Hematopoietic multipotent progenitor cell treated with erythropoietin and hydrocortisone succinate and interleukin-3 and kit ligand, for 17 days (in vitro differentiated cells): ENCODE measurements at places on chromosomes 11 and 22.

DNA sequence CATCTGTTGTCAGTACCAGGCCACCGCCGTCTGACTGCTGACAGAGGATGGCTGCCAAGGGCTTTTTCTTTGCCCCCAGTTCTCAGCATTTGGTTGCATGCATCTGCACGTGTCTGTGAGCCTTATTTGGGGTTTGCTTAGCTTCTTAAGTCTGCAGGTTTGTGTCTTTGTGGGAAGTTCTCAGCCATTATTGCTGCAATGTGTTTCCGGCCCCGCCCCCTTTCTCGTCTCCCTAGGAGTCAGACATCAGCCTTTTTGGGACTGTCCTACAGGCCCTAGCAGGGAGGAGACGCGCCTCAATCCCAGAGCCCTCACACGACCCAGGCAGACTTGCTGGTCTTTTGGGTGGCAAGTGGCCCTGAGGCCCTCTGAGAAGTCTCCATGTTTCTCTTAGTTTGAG lies 8.0 kb downstream of the MOB2 start:
- DNase-seq, result no peak

GRCh38 chr11:27246925-27247324 lies 116.1 kb downstream of the CCDC34 start:
- DNase-seq, result no peak

GRCh38 chr11:1706634-1707400 lies 9.8 kb downstream of the KRTAP5-6 start:
- peak; percentile 37 for DNase-seq

DNA sequence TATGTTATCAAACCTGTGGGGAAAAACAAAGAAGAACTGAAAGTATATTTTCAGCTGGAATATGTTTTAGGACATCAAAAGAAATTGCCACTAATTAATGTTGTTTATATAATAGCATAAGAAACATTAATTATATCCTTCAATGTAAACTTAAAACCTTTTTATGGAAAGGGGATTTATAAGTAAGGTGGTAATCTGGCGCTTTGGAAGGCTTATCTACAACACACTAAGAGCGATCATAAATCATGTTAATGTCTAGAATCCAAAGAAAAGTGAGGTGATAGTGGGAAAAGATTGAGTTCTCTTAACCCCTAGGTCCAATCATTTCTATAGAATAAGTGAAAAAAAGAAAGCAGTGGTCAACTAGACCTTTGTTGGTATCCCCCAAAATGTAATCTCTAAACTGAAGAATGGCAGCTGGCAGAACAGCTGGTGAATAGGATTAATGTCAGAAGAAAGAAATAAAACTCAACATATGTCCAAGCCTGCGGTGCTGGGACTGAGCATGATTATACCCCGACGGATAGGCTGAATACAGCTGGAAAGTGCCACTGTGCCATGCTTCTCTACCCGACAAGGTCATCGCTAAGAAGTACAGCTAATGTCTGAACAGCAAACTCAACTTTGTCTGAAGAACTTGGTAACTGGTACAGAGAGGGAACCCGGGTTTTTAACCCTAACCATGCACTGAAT lies 64.0 kb downstream of the SOX6 start:
- DNase-seq, result no peak

- DNase-seq, result no peak
Measured at GRCh38 chr11:129652835-129653234, 162.8 kb upstream of the TMEM45B start.

DNA sequence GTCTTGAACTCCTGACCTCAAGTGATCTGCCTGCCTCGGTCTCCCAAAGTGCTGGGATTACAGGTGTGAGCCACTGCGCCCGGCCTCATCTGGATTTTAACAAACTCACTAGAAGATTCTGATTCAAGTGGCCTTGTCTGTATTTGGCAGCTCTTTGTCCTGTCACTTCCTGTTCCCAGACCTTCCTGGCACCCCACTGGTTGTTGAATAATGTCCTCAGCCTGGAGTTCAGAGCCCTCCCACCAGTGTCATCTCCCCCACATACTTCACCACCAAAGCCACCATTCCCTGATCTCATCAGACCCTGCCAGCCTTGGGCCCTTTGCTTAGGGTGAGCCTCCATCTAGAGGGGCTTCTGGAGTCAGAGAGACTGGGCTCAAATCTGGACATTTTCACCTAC lies 3.3 kb downstream of the PELI3 start:
- DNase-seq, result no peak

DNA sequence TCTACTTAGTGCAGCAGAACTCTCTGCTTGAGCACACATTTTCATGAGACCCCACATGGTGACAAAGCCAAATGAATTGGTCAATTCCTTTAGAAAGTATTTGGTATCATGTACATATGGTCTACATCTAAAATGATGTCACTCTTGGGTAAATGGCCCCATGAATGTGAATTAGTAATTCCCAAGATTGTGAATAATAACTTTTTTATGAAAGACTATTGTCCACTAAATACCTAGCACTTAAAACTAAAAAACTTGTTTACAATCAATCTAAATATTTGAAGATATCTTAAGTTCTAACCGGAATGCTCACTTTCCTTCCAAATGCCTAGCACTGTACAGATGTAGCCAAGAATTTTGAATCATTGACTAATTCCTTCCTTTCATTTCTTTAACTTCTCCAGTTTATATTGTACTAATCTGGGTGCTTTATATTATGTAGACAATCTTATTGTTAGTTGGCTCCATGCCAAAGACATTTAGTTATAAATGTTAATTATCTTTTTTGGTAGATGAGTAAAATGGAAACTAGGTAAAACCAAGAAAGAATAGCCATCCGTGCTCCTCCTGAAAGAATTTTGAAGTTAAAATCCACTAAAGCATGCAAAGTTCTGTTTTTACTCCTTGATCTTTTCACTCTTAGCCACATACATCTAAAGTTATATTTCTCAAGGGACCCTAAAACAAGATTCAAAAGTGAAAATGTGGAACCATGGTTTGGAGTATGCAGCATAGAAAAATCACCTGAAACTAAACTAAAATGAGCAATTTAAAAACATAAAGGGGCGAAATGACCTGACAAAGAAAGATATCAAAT lies 145.0 kb upstream of the ARHGAP20 start:
- DNase-seq, result no peak

GRCh38 chr11:127255209-127255608 lies 254.6 kb upstream of the KIRREL3 start:
- no peak for DNase-seq

DNA sequence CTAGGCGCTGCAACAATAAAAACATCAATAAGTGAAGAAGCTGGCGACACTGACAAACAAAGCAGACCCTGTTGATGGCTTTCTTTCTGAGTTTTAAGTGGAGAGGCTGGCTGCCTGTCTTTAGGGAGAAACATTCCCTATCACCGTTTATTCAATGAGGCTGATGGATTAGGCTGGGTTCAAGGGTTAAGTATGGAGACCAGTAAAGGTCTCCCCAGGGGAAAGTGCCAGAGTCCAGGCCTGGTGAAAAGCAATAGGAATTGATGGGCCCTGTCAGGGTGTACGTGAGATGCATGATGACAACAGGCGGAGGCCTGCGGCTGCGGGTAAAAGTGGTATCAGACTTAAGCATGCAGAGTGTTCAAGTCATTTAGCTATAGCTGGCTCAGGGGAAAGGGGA lies 102.6 kb downstream of the ALX4 start:
- no peak for DNase-seq

DNA sequence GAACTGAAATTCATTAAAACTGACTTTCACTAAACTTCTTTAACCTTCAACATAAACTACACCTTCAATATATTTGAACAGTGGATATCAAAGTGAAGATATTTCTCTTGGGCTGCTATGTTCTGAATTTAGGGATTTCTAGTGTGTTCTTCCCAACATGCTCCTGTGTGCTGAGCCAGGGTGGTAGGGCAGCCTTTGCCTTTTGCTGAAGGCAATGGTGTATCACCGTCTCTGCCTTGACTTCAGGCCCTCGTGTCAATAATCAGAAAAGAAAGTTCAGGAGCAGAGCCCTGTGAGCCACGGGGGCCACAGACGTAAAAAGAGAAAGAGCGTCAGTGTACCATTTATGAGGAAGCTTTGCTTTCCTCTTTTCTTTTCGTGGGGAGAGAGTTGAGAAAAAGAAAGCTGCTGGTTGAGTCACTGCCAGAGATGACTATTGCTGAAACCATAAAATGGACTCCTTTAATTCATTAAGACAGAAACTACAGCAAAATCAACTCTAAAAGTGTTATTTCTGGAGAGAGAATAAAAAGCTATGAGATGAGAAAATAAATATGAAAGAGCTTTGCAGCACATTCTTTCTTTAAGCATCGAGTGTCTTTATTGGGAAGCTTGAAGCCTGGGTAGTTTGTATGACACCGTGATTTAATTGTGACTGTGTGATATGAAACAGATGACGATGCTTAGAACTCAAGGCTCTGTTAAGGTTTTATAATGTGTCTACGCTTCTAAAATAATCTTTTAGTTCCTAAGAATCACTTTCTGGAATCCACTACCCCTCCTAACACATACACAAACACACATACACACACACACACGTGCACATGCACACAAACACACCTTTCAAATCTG lies 271.8 kb upstream of the MTNR1B start:
- DNase-seq, result no peak

- no peak for DNase-seq
Measured at GRCh38 chr11:123460012-123460700, 30.1 kb downstream of the GRAMD1B start.

- DNase-seq, result no peak
Measured at GRCh38 chr11:21465203-21465602, 727.7 kb upstream of the ANO5 start.

DNA sequence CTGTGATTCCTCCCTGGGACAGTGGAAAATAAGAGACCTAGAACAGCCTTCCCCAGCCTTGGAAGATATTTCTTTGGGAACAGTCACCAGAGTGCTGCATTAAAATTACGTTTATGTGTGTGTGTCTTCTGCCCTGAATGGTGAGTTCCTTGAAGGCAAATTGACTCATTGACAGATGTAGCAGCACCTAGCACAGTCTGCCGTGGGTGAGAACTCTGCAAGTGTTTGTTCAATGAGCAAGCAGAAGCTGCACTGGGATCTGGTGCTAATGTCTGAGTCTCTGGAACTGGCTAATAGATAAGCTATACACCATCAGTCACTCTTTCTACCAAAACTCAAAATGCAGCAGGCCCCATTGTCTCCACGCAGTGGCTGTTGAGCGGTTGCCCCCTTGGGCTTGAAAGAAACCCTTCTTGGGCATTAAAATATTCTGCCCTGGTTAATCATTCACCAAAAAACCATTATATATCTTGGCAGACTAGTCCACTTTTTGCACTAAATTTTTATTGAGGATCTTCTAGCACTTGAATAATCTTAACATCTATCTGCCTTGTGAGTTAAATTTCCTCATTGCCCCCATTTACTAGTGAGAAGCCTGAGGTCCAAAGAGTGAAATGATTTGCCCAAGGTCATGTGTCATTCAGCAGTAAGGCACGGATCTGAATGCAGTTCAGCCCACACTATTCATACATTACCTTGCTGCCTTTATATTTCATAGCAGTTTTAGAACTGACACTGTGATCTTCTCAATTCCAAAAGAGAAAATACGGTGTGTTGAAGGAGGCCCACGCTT lies 87.8 kb upstream of the GALNT18 start:
- no peak for DNase-seq

DNA sequence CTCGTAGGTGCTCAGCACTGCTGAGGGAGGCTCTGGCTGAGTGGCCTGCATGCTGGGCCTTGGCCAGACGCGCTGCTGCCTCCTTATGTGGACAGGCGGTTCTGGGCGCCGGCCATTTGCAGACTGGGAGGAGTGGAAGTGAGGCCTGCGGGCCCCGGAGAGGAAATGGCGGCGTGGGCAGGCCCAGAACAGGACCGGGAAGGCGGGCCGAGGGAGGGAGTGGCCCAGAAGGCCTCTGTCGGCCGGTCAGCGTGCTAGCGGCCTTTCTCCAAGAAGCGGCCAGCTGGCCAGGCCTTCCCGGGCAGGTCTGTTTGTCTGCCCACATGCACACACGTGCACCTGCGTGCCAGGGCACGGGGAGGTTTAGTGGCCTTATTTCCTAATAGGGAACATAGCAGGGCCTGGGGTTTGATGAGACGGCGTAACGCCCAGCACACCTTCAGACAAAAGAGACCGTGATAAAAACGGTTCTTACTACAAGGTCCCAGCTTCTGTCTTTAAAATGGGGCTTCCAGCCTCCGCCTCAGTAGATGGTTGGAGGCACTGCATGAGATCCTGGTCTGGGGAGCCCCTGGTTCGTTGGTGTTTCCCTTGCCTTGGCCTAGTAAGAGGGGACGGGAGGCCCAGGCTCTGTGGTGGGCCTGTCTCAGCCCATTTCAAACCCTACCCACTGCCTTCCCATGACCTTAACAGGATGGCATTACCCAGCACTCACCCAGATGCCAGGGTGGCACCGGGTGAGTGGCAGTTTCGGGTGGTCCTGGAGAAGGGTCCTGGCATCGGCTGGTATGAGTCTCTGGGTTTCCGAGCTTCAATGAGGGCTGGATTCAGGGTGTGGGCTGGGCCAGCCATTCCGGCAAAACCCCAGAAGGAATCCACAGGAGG lies 65.1 kb upstream of the PPARA start:
- DNase-seq, result no peak

DNA sequence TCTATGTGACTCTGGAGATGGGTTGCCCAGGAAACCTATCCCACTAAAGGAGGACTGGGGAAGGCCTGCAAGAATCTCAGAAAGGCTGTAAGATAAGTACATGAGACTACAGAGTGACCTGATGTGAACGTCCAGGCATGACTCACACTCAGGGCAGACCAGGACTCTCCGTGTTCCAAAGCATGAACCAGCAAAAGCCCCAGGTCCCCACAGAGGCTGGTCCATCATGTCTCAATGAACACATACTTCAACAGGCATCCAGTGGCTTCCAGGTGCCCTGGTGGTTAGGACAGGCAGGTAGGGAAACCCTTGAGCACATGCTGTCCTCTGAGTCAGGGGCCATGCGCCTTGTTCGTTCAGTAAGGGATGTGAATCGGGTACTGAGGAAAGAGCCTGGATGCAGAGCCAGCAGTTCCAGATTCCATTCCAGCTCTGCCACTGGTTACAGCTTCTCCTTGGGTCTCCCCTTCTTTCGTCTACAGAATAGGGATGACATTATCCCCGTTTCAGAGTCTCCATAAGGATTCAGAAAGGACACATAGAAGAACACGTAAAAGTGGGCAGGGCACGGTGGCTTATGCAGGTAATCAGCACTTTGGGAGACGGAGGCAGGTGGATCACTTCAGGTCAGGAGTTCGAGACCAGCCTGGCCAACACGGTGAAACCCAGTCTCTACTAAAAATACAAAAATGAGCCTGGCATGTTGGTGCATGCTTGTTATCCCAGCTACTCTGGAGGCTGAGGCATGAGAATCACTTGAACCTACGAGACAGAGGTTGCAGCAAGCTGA lies 129.0 kb upstream of the TEAD1 start:
- DNase-seq, result no peak

GRCh38 chr11:65945430-65945911 lies at the start of gene TSGA10IP:
TSS of gene TSGA10IP (plus strand) at chr11:65945480. CDS start at chr11:65945676, 196 bp downstream.
- DNase-seq, result no peak

GRCh38 chr11:108698844-108699642 lies 34.2 kb downstream of the DDX10 start:
- DNase-seq, result no peak
